Thyroid gland (tissue), 4 donors: ENCODE measurements at places on chromosomes 2 and 18. TPM values are rescaled to one million over a fixed set of nuclear protein-coding genes. Genes with fewer than 3 reads are reported as not detected.

GRCh38 chr2:20616341-20616871 lies 34.5 kb downstream of the HS1BP3 start:
- peaks cover 1% of the 10 kb centered on the region for H3K36me3 ChIP-seq
- no peak overlapping the region for H3K4me3 ChIP-seq
- no peak for DNase-seq
- peak overlapping the region; percentile 100 for H3K27ac ChIP-seq
- no peaks in the 10 kb centered on the region for H3K27me3 ChIP-seq

DNA sequence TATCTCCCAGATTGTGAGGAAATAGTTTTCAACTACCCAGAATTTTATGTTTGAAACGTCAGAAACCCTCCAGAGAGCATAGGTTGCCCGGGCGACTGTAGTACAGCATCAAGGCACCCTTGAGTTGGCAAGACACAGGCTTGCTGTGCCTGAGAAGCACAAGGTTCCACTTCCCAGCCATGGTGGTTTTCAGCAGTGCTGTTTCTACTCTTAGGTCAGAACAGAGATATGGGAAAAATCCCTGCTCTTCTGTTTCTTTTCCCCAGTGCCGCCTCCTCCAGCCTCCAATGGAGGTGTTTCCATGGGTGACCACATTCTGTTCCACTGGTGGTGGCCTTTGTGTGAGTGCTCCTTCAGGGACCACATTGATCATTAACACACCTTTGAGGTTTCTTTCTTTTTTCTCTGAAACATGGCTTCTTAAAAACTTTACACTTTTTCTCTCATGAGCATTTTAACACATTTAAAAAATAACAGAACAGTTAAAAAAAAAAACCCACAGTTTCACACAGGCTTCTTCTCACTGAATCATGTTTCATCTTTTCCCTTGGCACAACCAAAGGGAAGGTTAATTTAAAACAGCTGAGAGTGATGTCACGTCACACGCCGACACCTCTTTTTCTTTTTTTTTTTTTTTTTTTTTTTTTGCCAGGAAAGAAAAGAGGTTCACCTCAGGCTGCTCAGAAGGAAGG lies 229.3 kb upstream of the HDAC4 start:
- H3K27ac ChIP-seq: no peak overlapping the region
- no peak for DNase-seq
- no peak overlapping the region for H3K4me3 ChIP-seq
- no peaks in the 10 kb centered on the region for H3K27me3 ChIP-seq
- no peaks in the 10 kb centered on the region for H3K36me3 ChIP-seq
- no peaks in the 10 kb centered on the region for H3K4me1 ChIP-seq

DNA sequence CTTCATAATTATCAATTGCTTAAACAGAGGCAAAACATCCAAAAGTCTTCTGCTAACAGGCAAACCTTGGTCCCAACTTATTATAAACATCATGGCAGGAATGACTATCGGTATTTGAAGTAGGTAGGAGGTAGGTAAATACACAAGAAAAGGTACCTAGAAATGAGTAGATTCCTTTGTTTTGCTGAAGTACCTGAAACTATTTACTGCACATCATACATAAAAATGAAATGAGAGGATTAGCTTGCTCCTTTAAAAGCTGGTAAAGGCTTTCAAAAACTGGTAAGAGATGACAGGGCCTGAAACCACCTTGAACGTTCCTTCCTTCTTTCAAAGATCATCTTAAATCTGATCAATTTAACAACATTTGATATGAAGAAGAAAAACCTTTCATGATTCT lies 55.2 kb upstream of the MAPRE2 start:
- DNase-seq: no peak
- H3K27me3 ChIP-seq: no peaks in the 10 kb centered on the region
- no peak overlapping the region for H3K4me3 ChIP-seq
- H3K4me1 ChIP-seq: no peaks in the 10 kb centered on the region

- H3K27me3 ChIP-seq: no peaks in the 10 kb centered on the region
- no peak overlapping the region for H3K4me3 ChIP-seq
- no peak overlapping the region for H3K27ac ChIP-seq
- DNase-seq: no peak
These were observed 66.9 kb upstream of the SMAD2 start for GRCh38 chr18:47997338-47997780.

GRCh38 chr2:6639929-6640620 lies 225.6 kb downstream of the CMPK2 start:
- no peaks in the 10 kb centered on the region for H3K36me3 ChIP-seq
- no peak overlapping the region for H3K27ac ChIP-seq
- DNase-seq: no peak
- H3K4me3 ChIP-seq: no peak overlapping the region

DNA sequence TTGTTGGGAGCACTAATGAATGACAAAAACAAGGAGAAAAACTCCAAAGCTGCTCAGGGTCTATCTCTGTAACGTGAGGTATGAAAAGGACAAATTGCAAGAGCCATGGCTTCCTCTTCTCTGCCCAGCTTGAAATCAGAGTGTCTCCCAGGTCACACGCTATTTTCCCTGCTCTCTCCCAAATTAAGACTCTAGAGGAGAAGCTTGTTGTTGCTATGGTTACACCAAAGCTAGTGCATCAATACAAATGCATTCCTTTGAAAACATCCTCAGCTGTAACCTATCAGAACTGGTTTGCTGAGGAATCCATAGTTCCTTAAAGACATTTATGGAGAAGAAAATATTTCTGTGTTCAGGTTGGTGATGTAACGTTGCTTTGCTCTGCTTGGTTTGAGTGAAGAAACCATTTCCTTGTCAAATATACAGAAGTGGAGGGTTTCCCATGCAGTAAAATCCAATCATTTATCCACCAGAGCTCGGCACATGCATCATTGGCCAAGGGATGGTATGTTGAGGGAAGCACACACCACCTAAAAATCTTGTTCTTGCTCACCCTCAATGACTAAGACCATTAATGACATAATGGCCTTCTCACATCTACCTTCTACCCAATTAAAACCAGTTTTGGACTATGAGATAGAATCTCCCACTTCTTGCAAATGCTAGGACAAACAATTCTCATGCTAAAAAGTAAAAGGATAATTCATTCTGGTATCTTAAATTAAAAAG lies 2135.6 kb upstream of the CELF4 start:
- H3K27me3 ChIP-seq: no peaks in the 10 kb centered on the region
- no peak overlapping the region for H3K4me3 ChIP-seq
- no peak overlapping the region for H3K27ac ChIP-seq
- no peak for DNase-seq
- no peaks in the 10 kb centered on the region for H3K4me1 ChIP-seq

DNA sequence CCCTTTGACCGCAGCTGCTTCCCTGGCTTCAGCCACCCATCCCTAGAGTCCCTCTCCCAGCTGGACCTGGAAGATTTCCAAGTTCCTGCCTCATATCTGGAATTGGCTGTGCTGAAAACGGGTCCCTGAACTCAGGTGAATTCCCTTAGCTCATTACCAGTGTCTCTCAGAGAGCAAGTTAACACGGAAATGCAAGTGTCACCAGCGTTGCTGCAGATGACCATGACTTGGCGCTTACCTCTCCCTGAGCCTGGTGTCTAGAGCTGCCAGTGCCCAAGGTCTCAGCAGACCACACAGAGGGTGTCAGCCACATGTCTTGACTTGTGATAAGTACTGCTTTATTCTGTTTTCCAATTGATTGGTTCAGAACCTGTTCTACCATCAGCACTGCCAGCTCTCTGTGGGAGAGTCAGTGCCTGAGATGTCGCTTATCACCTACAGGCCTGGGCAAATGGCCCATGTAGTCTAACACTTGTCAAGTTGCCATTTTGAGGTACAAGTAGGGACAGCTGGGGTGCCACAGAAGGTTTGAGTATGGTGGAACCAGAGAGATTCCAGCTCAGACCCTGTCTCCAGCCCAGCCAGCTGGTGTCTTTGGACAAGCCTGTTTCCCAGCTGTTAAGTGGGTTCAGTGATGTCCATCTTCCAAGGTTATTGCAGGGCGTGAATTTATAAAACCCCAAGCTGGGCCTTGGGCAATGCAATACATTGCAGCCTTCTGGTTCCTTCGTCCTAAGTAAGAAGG lies 48.7 kb downstream of the LYPD1 start:
- DNase-seq: peak; percentile 62
- no peak overlapping the region for H3K4me3 ChIP-seq
- peak overlapping the region; percentile 6 for H3K27ac ChIP-seq
- peaks cover 18% of the 10 kb centered on the region for H3K4me1 ChIP-seq

DNA sequence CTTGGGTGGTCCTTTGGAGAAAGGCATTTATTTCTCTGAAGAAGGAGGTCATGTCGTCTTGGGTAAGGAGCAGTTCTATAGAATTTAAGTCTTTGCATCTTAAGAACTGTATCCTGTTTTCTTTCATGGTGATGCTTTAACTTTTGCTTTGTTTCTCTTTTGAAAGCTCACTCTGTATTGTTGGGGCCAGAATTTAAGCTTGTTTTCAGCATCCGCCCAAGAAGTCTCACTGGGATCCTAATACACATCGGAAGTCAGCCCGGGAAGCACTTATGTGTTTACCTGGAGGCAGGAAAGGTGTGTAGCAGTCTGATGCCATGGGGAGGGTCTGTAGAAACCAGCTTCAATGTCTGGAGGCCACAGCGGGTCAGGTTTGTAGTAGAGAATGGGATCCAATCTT lies 64.7 kb upstream of the TTC39C start:
- H3K27me3 ChIP-seq: no peaks in the 10 kb centered on the region
- no peak for DNase-seq
- no peak overlapping the region for H3K27ac ChIP-seq
- H3K4me3 ChIP-seq: no peak overlapping the region
- no peaks in the 10 kb centered on the region for H3K36me3 ChIP-seq

DNA sequence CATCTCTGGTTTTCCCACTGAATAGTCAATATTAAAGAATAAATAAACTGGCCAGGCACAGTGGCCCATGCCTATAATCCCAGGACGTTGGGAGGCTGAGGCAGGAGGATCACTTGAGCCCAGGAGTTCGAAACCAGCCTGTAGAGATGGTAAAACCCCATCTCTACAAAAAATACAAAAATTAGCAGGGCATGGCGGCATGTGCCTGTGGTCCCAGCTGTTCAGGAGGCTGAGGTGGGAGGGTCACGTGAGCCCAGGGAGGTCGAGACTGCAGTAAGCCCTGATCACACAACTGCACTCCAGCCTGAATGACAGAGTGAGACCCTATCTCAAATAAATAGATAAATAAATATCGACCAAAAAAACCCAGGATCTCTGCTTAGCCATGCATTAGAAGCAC lies 50.2 kb upstream of the BIN1 start:
- no peak for DNase-seq
- H3K27me3 ChIP-seq: no peaks in the 10 kb centered on the region
- H3K4me1 ChIP-seq: no peaks in the 10 kb centered on the region
- no peaks in the 10 kb centered on the region for H3K36me3 ChIP-seq

DNA sequence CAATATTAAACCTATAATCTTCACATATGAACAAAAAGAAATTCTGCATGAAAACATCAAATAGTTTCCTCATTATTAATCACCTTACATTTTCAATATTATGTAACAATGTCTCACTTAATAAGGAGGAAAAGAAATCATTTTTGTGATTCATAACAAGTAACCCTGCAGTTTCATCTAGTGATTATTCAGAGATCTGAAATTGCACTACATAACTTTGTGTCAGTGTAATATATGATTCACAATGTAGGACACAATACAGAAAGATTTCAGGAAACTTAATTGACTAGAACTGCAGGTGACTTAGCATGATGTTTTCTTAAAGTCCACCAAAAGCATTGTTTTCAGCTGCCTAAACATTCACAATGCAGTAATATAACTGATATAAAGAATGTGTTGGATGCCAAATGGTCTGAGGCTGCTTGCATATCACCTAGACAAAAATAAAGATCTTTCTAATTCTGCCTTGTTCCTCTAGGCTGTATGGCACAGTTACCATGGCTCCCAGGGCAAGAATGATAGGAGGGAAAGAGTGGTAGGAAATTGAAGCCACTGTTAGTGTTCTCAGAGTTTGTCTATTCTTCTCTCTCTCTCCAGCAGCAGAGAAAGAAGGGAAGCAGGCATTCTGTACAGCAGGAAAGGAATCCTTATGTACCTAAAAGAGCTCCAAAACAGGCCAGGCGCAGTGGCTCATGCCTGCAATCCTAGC lies 366.6 kb downstream of the FSIP2 start:
- H3K4me1 ChIP-seq: no peaks in the 10 kb centered on the region
- no peaks in the 10 kb centered on the region for H3K27me3 ChIP-seq
- no peak overlapping the region for H3K27ac ChIP-seq
- H3K36me3 ChIP-seq: no peaks in the 10 kb centered on the region
- no peak overlapping the region for H3K4me3 ChIP-seq
- no peak for DNase-seq

- H3K36me3 ChIP-seq: no peaks in the 10 kb centered on the region
- no peaks in the 10 kb centered on the region for H3K4me1 ChIP-seq
- no peak overlapping the region for H3K4me3 ChIP-seq
- H3K27ac ChIP-seq: no peak overlapping the region
- no peaks in the 10 kb centered on the region for H3K27me3 ChIP-seq
These were observed 37.9 kb downstream of the CDH20 start for GRCh38 chr18:61371111-61371510.

PTPRN gene
- not detected for total RNA-seq

GRCh38 chr18:44848644-44849335 lies 168.1 kb downstream of the SETBP1 start:
- no peaks in the 10 kb centered on the region for H3K4me1 ChIP-seq
- no peak overlapping the region for H3K27ac ChIP-seq
- no peaks in the 10 kb centered on the region for H3K27me3 ChIP-seq
- DNase-seq: no peak

ICA1L gene
- total RNA-seq: 12.1 TPM

GRCh38 chr2:3199627-3200345 lies 177.8 kb downstream of the EIPR1 start:
- no peak overlapping the region for H3K27ac ChIP-seq
- peaks cover 4% of the 10 kb centered on the region for H3K4me1 ChIP-seq
- H3K27me3 ChIP-seq: no peaks in the 10 kb centered on the region
- DNase-seq: no peak

MERTK gene
- 36.7 TPM for total RNA-seq

USP34 gene
- total RNA-seq: 245 TPM

GKN2 gene
- total RNA-seq: not detected

MLPH gene
- 41.3 TPM for total RNA-seq

LCT gene
- total RNA-seq: not detected

GRCh38 chr2:194619366-194619765 lies 1037.7 kb upstream of the SLC39A10 start:
- no peaks in the 10 kb centered on the region for H3K27me3 ChIP-seq
- no peaks in the 10 kb centered on the region for H3K4me1 ChIP-seq
- no peaks in the 10 kb centered on the region for H3K36me3 ChIP-seq
- no peak overlapping the region for H3K4me3 ChIP-seq
- DNase-seq: no peak

PRADC1 gene
- total RNA-seq: 25.9 TPM
